ENCODE measurements at places on chromosomes 6 and 20.

DNA sequence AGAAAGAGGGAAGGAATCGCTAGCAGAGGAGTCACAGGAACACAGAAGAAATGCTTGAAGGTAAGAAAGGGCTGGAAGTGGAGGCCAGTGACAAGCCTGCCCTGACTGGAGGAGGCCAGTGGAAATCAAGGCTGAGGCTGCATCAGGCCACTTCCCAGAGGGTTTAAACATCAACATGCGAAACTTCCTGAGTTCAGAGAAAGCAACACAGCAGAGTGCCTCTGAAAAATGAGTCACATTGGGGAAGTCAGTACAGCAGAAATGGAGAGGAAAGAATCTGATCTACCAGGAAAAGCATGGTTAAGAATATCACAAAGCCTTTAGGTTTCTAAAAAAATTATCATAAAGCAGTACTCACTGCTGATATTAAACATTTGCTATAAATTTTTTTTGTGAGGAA, 23.3 kb downstream of the NAPB start:
- no peak for DNase-seq

DNA sequence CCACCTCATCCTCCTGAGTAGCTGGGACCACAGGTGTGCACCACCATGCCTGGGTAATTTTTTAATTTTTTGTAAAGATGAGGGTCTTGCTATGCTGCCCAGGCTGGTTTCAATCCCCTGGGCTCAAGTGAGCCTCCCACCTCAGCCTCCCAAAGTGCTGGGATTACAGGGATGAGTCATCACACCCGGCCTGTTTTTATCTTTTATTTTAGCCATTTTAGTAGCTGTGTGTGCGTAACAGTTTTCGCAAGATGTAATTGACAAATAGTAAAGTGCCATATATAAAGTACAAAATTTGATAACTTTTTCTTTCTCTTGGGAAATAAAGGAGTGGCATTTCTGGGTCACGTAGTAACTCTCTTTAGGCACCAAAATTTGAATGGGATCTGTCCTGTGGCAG, 21.4 kb downstream of the SNAI1 start:
- DNase-seq = no peak

- DNase-seq = no peak
These were observed 202.1 kb downstream of the ARHGAP18 start for GRCh38 chr6:129507846-129508245.

GRCh38 chr6:166257911-166258318, 50.3 kb downstream of the PRR18 start:
- DNase-seq = no peak

DNA sequence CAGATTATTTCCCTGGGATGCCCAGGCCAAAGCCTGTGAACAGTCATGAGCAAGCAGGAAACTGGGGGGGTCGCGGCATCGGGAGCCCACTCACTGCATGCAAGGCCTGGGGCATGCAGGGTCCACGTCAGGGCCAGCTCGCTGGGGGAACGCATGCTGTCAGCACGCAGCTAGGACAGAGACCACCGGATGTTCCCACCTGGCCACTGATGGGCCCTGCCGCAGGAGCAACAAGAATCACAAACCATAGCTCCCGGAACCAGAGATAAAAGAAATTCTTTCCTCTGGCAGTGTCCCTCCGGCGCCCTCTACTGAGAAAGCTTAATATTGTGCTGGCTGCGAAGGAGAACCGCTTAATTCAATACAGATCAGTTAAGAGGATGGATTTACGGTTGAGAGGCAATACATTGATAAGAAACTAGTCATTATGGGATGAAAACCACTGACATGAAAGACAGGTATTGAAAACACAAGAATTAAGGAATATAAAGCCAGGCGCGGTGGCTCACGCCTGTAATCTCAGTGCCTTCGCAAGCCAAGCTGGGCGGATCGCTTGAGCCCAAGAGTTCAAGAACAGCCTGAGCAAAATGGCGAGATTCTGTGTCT, 32.6 kb downstream of the C6orf15 start:
- peak; percentile 58 for DNase-seq

- DNase-seq = no peak
These were observed 56.8 kb downstream of the NOL4L start for GRCh38 chr20:32528171-32528891.

DNA sequence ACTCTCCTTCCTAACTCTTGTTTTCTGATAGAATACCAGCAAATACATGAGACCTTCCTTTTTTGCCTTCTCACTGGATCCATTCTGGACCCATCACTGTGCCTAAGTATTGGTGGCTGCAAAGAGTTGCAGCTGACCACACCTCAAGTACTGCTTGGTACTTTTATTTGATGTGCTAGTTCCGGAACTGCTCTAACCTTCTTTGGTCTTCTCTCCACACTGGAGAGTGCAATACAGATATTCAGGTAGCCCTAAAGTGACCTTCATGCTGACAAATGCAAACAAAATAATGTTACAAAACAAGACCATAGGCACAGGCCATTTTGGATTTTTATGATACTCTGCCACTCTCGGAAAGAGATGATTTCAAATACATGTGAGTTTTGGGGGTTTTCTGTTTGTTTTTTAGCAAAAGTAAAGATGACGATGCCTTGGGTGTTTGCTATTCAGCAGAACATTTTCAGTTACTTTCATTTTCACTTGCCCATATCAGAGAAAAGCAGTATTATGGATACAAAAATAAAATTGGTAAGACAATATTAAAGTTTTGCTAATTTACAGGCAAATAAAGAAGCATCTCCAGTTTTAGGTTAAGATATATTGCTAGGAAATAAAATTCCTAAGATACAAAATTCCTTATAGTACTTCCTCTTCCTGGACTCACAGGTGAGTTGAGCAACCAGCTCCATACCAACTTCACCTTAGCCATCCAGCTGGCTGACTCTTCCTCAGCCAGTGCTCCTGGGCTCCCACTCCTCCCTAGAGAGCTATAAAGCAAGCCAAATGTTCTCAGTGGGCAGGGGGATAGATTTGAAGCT, 42.0 kb downstream of the PTPRK start:
- DNase-seq = no peak

GRCh38 chr6:63097222-63097621, 114.0 kb upstream of the FKBP1C start:
- no peak for DNase-seq

DNA sequence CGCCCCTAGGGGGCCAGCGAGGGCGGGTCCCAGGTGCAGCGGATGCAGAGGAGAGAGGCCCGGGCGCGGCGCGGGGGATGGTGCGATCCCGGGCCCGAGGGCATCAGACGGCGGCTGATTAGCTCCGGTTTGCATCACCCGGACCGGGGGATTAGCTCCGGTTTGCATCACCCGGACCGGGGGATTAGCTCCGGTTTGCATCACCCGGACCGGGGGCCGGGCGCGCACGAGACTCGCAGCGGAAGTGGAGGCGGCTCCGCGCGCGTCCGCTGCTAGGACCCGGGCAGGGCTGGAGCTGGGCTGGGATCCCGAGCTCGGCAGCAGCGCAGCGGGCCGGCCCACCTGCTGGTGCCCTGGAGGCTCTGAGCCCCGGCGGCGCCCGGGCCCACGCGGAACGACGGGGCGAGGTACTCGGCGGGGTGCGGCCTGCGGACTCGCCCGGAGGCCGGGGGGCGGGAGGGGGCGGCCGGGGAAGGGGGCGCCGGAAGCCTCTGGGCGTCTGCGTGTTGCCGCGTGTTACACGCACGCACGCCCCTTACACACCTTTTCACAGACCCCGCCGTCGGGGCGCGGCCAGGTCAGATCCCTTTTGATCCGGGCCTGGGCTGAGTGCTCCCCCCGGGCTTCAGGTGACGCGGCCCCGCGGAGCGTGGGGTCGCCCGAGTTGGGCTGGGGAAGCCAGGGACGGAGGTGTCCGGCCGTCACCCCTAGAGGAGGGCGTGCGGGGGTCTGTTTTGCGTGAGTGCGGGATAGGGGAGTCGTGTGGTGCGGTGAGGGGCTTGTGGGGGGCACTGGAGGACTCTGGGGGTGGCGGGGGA, 412 bp downstream of the TRIB3 start:
- peak; percentile 87 for DNase-seq

GRCh38 chr20:13873831-13874230, 89.0 kb downstream of the NDUFAF5 start:
- no peak for DNase-seq

DNA sequence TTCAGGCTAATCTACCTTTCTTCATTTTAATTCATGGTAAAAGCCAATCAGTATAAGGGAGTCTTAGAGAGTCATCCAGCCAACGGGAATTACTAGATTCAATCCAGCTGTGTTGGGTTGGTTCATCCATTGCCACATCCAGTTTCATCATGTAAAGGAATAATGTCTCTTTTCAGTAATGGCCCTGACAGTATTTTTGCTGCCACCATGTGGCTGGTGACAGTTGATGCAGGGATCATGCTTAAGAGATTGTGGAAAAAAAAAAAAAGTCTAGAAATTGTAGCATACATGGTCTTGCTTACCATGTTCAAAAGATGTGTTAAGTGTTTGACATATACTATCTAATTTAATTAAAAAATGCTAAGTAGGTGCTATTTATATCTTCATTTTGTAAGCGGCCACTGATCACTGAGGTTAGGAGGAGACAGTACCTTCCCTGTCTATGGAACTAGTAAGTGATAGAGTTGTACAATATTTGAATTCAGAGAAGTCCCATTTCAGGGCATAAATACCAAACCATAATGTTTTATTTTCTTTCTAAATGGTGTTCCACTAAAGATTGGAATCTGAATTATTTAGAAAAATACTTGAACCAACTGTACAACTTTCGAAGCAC, 135.9 kb downstream of the KHDRBS2 start:
- peak; percentile 30 for DNase-seq

GRCh38 chr6:128648022-128648598, 127.7 kb upstream of the PTPRK start:
- no peak for DNase-seq

DNA sequence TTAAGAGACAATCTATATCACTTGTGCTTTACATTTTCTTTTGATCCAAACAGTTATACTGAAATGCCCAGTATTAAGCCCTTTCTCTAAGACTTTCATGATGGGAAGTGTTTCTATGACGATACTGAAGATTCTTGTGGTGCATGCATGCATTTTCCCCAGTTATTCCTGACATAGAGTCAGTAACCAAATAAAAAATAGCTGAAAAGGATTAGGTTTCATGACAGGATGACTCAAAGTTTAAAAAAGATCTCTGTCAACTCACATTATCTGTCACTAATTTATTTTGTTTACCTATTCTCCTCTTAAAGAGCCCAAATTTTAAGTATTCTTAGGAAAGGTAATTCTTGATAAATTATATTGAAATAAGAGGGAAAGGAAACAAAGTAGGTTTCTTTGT, 98.4 kb downstream of the SESN1 start:
- no peak for DNase-seq

DNA sequence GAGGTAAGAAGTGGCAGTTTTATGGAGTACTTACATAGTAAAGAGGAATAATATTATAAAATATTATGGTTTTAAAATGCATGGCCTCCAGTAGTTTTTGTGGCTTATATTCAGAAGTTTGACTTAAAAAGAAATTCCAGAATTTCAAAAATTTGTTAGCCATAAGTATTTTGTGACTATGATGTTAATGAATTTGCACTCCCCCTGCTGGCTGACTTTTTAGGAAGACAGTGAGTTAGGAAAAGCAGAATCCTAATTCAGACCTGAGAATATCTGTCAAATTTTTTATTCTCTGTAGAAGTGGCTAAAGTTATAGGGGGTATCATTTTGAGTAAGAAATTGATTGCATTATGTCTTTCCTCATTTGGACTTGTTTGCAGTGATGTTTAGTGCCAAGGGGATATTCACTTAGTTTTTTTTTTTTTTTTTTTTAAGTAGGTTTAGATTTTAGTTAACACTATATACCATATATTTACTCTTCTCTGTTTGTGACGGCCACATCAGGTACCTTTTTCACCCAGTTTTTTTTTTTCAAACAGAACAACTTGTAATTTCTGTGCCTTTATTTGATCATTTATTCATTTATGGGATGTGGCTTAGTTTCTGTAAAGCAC, 40.8 kb downstream of the ZFAND3 start:
- DNase-seq = peak; percentile 24

DNA sequence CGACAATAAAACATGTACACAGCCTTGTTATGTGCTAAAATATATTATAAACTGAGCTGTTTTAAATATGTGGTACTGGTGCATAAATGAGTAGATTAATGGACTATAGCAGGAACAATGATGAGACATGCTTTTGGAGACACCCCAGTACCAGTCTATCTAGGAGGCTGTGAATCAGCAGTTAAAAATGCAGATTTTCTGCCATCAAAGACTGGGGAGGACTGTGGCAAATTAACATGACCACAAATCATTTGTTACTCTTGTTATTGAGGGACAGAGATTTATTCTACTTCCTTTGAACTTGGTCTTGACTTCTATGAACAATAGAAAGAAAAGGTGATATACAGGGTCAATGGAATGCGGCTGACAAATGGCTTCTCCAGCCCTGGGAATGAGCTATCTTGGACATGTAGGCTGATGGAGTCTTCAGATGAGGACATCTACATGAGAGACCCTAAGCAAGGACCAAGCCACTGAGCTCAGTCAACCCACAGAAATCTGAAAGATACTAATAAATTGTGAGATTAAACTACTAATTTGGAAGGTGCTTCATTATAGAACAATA, 551.7 kb upstream of the GJE1 start:
- DNase-seq = peak; percentile 17

- no peak for DNase-seq
These were observed 24.4 kb downstream of the DCBLD1 start for GRCh38 chr6:117506907-117507306.

GRCh38 chr6:104617591-104617990, 242.1 kb downstream of the HACE1 start:
- DNase-seq = no peak

GRCh38 chr6:70221715-70222438, 81.0 kb downstream of the COL9A1 start:
- no peak for DNase-seq

- DNase-seq = no peak
These were observed 14.2 kb upstream of the NPBWR2 start for GRCh38 chr20:64121586-64121985.

GRCh38 chr6:39553860-39554802, 171.1 kb downstream of the KIF6 start:
- no peak for DNase-seq

GRCh38 chr6:41634657-41635056, 3.6 kb upstream of the MDFI start:
- no peak for DNase-seq
